IPS DF 6.9 (cell line): ENCODE measurements at places on chromosomes 5 and 9.

DNA sequence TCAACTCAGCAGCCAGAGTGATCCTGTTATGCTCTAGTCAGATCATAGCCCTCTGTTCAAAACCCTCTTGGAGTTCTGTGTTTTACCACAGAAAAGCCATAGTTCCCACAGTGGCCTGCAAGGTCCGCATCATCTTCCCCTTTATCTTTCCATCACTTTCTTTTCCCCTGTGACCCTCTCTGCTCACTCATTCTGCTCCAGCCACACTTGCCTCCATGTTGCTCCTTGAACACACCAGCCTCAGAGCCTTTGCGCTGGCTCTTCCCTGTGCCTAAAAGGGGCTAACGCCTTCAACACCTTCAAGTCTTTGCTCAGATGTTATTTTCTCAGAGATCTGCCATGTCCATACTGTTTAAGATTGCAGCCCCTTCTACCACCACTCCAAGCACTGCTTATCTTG is 26.3 kb downstream of the CSF2 start:
- H3K4me3 ChIP-seq, result no peak overlapping the region
- H3K27ac ChIP-seq, result no peak overlapping the region
- no peaks in the 10 kb centered on the region for H3K4me1 ChIP-seq
- no peaks in the 10 kb centered on the region for H3K27me3 ChIP-seq

GRCh38 chr9:129333617-129334104 is 155.6 kb upstream of the IER5L start:
- H3K4me3 ChIP-seq, result no peak overlapping the region
- no peak overlapping the region for H3K27ac ChIP-seq
- peaks cover 12% of the 10 kb centered on the region for H3K4me1 ChIP-seq
- no peaks in the 10 kb centered on the region for H3K36me3 ChIP-seq
- no peaks in the 10 kb centered on the region for H3K27me3 ChIP-seq
- DNase-seq, result no peak

DNA sequence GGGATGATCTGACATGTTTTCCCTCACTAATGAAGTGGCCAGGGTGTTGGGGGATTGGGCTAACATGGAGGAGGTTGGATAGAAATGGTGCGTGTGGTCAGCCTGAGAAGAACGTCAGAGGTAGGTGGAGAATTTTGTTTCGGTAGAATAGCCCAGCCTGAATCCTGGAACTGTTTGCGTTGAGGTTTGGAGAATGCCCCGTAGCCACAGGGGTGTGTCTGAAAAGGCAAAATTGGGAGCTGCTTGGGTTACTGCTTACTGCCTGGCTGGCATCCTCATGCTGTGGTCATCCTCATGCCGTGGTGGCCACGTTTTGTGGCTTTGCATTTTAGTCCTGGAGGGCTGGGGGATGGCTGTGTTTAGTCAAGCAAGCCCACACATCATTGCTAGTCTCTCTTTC is 236.9 kb downstream of the GOLPH3 start:
- no peaks in the 10 kb centered on the region for H3K27me3 ChIP-seq
- H3K4me3 ChIP-seq, result no peak overlapping the region
- peaks cover 1% of the 10 kb centered on the region; the same call in 1 of the 2 replicates for H3K4me1 ChIP-seq
- H3K27ac ChIP-seq, result no peak overlapping the region
- no peak for DNase-seq

DNA sequence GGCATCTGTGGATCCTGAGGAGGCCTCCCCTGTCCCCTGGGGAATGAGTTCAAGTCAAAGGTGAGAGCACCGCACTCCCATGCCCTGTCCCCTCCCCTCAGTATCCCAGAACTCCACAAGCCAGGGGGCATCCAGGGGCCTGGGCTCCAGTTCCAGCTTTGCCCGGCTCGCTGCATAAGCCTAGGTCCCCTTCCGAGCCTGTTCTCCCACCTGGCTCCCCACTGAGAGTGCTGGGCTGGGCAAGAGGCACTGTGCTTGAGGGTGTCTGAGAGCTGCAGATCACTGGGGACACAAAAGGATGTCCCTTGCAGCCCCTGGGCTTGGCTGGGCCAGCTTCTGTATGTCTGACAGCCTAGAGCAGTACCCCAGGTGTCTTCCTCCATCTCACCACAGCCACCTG is 4.6 kb downstream of the DOK3 start:
- no peak overlapping the region for H3K27ac ChIP-seq
- peaks cover 11% of the 10 kb centered on the region for H3K4me1 ChIP-seq
- no peaks in the 10 kb centered on the region for H3K27me3 ChIP-seq
- peaks cover 9% of the 10 kb centered on the region; the same call in 1 of the 2 replicates for H3K36me3 ChIP-seq
- H3K4me3 ChIP-seq, result no peak overlapping the region

- no peaks in the 10 kb centered on the region for H3K27me3 ChIP-seq
- no peak overlapping the region for H3K27ac ChIP-seq
- DNase-seq, result no peak
- no peaks in the 10 kb centered on the region for H3K36me3 ChIP-seq
- H3K4me3 ChIP-seq, result no peak overlapping the region
These were observed 174.1 kb upstream of the CLINT1 start for GRCh38 chr5:158033076-158033475.

DNA sequence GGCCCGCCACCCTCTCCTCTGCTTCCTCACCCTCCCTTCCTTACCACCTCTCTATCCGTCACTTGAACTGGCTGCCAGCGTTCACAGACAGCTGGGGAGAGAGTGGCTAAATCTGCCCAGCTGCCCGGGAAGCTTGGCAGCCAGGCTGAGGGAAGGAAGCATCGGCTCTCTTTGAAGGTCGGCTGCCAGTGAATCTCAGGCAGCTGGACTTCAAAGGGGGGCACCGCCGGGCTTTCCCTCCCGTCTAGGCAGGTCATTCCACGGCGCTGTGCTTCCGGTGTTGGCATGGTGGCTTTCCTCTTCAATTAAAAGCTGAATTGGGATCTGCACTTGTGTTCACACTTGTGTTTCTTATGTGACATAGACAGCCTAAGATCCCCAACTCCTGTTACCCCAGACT is 174.0 kb downstream of the GDNF start:
- no peak overlapping the region for H3K4me3 ChIP-seq
- no peaks in the 10 kb centered on the region for H3K36me3 ChIP-seq
- H3K27me3 ChIP-seq, result no peaks in the 10 kb centered on the region

DNA sequence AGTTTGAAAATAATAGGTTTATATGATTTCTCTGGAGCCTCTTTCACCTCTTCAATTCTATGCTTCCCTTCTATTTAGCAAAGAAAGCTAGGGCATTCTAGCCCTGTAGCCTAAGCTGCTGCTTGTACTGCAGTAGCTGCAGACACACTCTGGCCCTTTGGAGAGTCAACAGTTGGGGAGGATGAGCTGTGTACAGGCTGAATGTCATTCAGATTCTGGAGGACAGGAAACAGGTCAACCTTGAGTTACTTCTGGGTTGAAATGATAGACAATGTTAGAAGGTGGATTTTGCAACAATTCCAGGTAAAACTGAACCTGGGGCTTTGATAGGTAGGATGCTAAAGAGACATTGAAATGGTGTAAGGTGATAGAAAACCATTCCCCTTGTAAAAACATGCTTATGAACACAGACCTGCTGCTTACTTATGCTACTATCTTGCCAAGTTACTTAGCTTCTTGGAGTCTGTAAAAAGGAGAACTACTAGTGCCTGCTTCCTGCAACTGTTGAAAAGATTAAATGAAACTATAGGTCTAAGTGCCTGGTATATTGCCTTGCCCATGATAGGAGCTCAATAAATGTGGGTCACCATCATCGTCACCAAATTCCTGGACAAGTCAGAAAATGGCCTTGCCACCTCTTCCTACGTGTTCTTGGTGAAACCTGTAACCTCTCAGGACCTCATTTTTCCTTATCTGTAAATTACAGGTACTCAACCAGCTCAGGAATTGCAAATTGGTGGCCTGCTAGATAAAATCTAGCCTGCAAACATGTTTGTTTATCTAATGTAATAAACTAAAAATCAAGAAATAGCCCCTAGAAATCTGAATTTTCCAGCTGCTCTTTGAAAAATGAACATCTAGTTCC is 83.7 kb downstream of the GALNT10 start:
- H3K4me1 ChIP-seq, result no peaks in the 10 kb centered on the region
- H3K4me3 ChIP-seq, result no peak overlapping the region
- no peaks in the 10 kb centered on the region for H3K27me3 ChIP-seq
- no peak for DNase-seq

GRCh38 chr5:90142541-90142940 is 267.0 kb downstream of the CETN3 start:
- no peak overlapping the region for H3K27ac ChIP-seq
- no peak for DNase-seq
- no peaks in the 10 kb centered on the region for H3K36me3 ChIP-seq
- H3K4me3 ChIP-seq, result no peak overlapping the region

DNA sequence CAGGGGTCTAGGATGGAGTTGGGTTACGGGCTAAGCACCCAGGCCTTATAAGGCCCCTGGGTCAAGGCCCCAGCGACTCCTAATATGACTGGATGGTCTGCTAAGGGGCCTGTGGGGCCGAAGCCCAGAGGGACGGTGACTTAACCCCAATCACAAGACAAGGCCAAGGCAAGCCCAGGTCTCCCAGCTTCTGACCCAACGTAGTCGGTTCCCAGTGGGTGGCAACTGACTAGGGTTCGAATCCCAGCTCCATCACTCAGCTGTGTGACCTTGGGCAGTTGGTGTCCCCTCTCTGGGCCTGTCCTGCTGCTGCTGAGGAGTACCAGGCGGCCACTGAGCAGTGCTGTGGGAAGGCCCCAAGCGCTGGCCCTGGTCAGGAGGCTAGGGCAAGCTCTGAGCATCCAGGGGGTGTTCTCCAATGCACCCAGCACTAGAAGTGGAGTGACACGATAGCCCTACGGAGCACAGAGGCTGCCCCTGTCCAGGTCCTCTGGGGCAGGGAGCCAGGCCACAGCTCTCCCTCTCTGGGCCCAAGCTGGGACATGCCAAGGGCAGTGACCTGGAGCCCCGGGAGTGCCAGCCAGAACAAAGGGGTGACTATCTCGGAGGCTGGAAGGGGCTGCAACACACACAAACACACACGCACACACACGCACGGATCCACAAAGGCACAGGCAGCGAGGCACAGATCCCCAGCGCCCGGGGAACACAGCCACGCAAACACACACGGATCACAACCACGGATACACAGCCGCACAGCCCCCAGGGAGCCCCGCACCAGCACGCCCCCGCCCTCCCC is 512 bp downstream of the AK1 start:
- H3K4me1 ChIP-seq, result peaks cover 2% of the 10 kb centered on the region; the same call in 1 of the 2 replicates
- no peaks in the 10 kb centered on the region for H3K36me3 ChIP-seq
- H3K27me3 ChIP-seq, result no peaks in the 10 kb centered on the region
- peak overlapping the region; percentile 54; the same call in 1 of the 2 replicates for H3K4me3 ChIP-seq

GRCh38 chr5:89313804-89314588 is 431.0 kb upstream of the MEF2C start:
- no peak for DNase-seq
- H3K4me1 ChIP-seq, result no peaks in the 10 kb centered on the region
- no peak overlapping the region for H3K27ac ChIP-seq
- no peak overlapping the region for H3K4me3 ChIP-seq

- H3K4me1 ChIP-seq, result no peaks in the 10 kb centered on the region
- H3K27me3 ChIP-seq, result no peaks in the 10 kb centered on the region
- H3K4me3 ChIP-seq, result no peak overlapping the region
- DNase-seq, result peak; percentile 25
These were observed 151.5 kb downstream of the TAF11L14 start for GRCh38 chr5:17785774-17786173.

- no peaks in the 10 kb centered on the region for H3K27me3 ChIP-seq
- peak within 1 kb of the TSS; percentile 65 for H3K4me3 ChIP-seq
- no peak within 1 kb of the TSS for H3K27ac ChIP-seq
- H3K4me1 ChIP-seq, result no peaks in the 10 kb centered on the region; the same call in 1 of the 2 replicates
These were observed at the start of gene GNAQ for GRCh38 chr9:78031444-78031892. Gene GNAQ (minus strand): TSS chr9:78031811. CDS start chr9:78031235, 576 bp downstream.

DNA sequence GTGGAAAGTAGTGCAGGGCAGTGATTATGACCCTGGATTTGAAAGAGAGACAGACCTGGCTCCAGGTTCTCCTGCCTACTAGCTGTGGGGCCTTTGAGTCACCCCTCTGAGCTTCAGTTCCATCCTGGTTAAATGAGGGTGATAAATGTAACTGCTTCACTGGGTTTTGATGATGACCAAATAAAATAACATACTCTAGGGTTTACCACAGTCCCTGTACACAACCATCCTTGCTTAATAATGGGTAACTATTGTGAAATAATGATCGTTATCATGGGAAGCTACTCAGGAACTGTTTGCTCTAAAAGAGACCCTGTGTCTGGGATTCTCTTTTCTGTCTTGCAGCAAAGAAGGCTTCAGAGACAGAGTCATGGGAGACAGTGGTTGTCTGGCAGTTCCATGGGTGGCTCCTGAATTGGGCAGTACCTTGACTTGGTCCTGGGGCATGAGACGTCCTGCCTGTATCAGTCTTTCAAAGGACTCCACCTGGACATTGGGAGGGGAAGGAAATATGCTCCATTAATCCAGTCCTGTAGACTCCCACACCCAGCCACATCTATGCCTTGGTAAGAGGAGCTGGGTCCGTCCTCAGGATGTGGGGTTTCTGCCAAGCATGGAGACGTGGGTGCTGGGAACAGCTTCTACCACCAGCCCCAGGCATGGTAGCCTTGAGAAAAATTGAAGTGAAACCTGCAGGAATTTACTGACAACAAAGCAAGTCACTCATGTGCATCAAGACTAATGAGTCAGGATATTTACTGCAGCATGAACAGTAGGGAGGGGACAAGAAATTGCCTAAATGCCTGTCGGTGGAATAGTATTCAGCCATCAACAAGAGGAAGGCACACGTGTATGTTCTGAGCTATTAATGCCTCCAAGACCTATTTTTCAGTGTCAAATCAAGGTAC is 23.4 kb downstream of the AKNA start:
- H3K27ac ChIP-seq, result no peak overlapping the region
- H3K4me1 ChIP-seq, result 0 out of 2 replicates have a peak, but pooled peaks cover under 1% of the 10 kb centered on the region
- no peaks in the 10 kb centered on the region for H3K27me3 ChIP-seq
- DNase-seq, result no peak
- peaks cover 20% of the 10 kb centered on the region; the same call in 1 of the 2 replicates for H3K36me3 ChIP-seq

- H3K27me3 ChIP-seq, result no peaks in the 10 kb centered on the region
- no peaks in the 10 kb centered on the region for H3K4me1 ChIP-seq
- no peak overlapping the region for H3K4me3 ChIP-seq
- H3K36me3 ChIP-seq, result no peaks in the 10 kb centered on the region
- H3K27ac ChIP-seq, result no peak overlapping the region
- no peak for DNase-seq
These were observed 296.0 kb downstream of the SPOCK1 start for GRCh38 chr5:137203011-137203632.

DNA sequence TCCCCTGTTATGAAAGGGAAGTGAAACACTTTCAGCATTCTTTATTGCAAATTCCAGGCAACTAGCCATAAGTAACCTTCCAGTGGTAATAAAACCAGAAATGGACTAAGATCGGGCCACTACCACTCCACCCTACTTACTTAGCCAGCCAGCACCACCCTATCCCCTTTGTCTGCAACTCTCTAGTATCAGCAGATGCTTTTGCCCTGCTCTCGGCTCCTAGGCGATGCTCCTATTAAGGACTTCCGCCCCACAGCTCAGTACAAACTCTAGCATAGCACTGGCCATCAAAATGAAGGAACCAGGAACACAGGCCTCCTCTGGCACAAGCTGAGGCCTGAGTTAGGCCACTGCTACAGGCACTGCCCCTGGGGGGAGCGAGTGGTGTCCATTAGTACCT is 81.2 kb downstream of the GLDC start:
- H3K4me3 ChIP-seq, result no peak overlapping the region
- H3K27me3 ChIP-seq, result no peaks in the 10 kb centered on the region
- DNase-seq, result no peak
- H3K4me1 ChIP-seq, result no peaks in the 10 kb centered on the region
